ENCODE measurements at places on chromosomes 12 and 14.
A peak's percentile ranks its signal among the peaks of the same experiment; 100 is the strongest.

- peaks cover 16% of the 10 kb centered on the region for H3K4me1 ChIP-seq
- DNase-seq = no peak
- peaks cover 3% of the 10 kb centered on the region for H3K27me3 ChIP-seq
Observed at GRCh38 chr12:57042695-57043094, 7.2 kb downstream of the MYO1A start.

DNA sequence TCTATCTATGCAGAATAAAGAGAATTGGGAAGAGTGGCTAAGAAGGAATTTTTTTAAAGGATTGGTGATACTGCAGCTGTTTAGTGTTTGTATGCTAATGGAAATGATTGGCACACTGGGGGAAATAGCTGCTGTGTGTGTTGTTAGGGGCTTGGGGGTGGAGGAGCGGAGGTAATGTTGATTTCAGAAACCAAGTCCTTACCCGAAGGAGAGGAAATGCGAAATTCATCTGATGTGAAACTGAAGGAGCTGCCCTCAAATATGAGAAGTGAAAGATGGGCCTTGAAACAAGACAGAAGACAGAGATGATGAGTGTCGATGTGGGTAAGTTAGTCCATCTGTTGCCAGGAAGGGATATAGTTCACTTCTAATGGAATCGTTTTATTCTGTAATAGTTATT, 21.2 kb upstream of the RNASE12 start:
- no peaks in the 10 kb centered on the region for H3K27me3 ChIP-seq
- no peaks in the 10 kb centered on the region for H3K36me3 ChIP-seq
- H3K4me1 ChIP-seq = peaks cover 4% of the 10 kb centered on the region
- DNase-seq = no peak
- H3K4me3 ChIP-seq = no peak overlapping the region
- no peak overlapping the region for H3K27ac ChIP-seq

DNA sequence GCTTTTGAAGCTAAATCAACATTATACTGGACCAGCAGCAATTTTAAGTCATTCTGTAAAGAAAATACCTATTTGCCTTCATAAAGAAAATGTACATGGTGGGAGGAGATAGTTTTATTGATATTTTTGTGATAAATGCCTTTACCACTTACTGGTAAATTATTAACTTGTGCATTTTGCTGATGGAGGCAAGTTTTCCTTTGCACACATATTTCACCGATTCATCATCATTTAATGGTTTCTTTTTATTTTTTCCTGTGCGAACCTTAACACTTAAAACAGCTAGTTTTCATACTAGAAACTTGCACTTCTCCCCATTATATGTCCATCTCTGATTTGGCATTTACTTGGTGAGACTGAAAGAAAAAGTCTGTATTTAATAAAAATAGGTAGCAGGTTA, 239.3 kb downstream of the TRHDE start:
- H3K36me3 ChIP-seq = no peaks in the 10 kb centered on the region
- H3K4me1 ChIP-seq = no peaks in the 10 kb centered on the region
- no peak overlapping the region for H3K4me3 ChIP-seq
- no peaks in the 10 kb centered on the region for H3K27me3 ChIP-seq

- H3K4me3 ChIP-seq = no peak overlapping the region
- H3K4me1 ChIP-seq = peaks cover 25% of the 10 kb centered on the region
- H3K36me3 ChIP-seq = peaks cover 20% of the 10 kb centered on the region
- H3K27ac ChIP-seq = peak overlapping the region; percentile 50
- no peak for DNase-seq
Observed at GRCh38 chr14:24185741-24186140, 2.9 kb downstream of the IPO4 start.

- H3K4me1 ChIP-seq = no peaks in the 10 kb centered on the region
- H3K27ac ChIP-seq = no peak overlapping the region
- no peak overlapping the region for H3K4me3 ChIP-seq
- no peak for DNase-seq
- no peaks in the 10 kb centered on the region for H3K36me3 ChIP-seq
Observed at GRCh38 chr12:129615001-129615400, 288.8 kb downstream of the TMEM132D start.

DNA sequence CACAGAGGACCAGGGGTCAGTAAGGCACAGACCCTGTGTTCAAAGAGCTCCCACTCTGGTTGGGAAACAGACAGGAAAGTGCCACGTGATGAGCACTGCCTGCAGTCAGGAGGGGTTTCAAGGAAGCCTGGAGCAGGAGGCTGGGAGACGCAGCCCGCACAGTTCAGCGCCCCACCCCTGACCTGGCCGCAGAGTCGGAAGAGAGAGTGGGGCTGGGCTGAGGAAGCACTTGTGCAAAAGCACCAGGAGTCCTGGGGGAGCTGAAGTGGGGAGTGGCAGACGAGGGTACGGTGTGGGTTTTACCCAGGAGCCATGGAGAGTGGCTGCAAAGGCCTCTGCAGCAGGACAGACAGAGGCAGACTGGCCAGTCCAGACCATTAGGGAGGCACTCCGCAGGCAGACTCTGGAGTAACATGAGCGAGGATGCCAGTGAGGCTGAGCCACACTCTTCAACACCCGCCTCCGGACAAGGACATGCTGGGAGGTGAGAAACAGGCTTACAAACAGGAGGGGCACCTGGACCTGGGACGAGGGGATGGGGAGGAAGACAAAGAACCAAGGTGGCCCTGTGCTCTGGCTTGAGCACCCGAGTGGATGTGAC, 85.7 kb upstream of the GPR68 start:
- no peak for DNase-seq
- peaks cover 89% of the 10 kb centered on the region for H3K4me1 ChIP-seq
- H3K36me3 ChIP-seq = peaks cover 36% of the 10 kb centered on the region

GRCh38 chr14:36215217-36215598, 38.7 kb upstream of the PTCSC3 start:
- no peaks in the 10 kb centered on the region for H3K36me3 ChIP-seq
- peaks cover 7% of the 10 kb centered on the region for H3K4me1 ChIP-seq
- H3K4me3 ChIP-seq = no peak overlapping the region
- H3K27me3 ChIP-seq = peaks cover 46% of the 10 kb centered on the region
- DNase-seq = no peak

DNA sequence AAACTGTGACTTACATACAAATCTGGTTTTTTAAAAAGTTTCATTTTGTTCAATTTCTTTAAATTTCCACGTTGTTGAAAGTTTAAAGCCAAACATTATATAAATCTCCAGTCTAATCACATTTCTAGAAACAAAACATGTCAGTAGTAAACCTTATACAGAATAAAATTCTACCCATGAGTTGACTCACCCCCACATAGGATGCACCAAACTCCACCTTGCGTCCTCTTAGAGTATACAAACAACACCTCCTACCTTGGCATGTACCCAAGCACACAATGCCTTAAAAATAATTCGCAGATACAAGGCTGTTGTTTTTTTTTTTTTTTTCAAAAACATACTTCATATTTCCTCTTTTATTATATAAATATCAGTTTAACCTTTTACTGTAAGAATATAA, 3.3 kb downstream of the FBXL14 start:
- H3K4me3 ChIP-seq = peak overlapping the region; percentile 79
- H3K27ac ChIP-seq = peak overlapping the region; percentile 69
- H3K4me1 ChIP-seq = peaks cover 52% of the 10 kb centered on the region
- peaks cover 25% of the 10 kb centered on the region for H3K36me3 ChIP-seq
- H3K27me3 ChIP-seq = no peaks in the 10 kb centered on the region
- no peak for DNase-seq

DNA sequence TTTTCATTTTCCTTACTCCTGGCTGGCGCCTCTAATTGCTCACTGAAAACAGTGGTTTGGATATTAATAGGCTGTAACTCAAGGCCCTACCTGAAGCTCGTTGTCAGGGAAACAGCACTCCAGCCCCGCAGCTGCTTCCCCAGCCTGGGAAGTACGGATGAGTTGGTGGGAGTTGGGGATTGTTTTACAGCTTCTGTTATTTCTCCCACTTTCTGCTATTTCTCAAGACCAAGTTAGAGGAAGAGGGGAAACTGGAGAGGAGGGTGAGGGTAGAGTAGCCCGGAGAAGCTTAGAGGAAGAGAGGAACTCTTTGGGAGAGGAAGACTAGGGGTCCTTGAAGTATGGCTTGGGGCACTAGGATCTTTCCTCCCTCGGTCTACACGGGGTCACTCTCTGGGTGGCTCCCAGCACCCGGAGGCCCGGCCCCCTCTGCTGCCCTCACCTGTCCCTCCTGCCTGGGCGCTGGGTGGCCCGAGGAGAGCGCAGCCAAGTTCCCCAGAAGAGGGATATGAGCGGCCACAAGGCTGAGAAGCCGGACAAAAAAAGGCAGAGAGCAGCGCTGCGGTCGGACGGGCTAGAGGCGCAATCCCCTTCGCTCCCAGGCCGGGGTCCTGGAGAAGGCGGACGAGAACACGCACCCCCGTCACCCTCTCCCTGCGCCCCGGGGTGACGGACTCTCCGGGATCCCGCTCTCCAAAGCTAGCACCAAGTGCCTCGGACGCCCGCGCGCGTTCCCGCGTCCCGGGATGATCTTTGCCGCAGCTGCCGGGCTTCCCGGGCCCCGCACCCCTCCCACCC, 671 bp downstream of the SPTB start:
- peaks cover 5% of the 10 kb centered on the region for H3K4me1 ChIP-seq
- H3K27me3 ChIP-seq = peaks cover 51% of the 10 kb centered on the region
- H3K36me3 ChIP-seq = no peaks in the 10 kb centered on the region
- DNase-seq = no peak
- no peak overlapping the region for H3K27ac ChIP-seq

GRCh38 chr14:54902143-54902520, 494 bp downstream of the GCH1 start:
- H3K36me3 ChIP-seq = peaks cover 17% of the 10 kb centered on the region
- H3K27ac ChIP-seq = peak overlapping the region; percentile 84
- peak; percentile 87 for DNase-seq
- H3K4me1 ChIP-seq = peaks cover 18% of the 10 kb centered on the region
- H3K4me3 ChIP-seq = peak overlapping the region; percentile 88

DNA sequence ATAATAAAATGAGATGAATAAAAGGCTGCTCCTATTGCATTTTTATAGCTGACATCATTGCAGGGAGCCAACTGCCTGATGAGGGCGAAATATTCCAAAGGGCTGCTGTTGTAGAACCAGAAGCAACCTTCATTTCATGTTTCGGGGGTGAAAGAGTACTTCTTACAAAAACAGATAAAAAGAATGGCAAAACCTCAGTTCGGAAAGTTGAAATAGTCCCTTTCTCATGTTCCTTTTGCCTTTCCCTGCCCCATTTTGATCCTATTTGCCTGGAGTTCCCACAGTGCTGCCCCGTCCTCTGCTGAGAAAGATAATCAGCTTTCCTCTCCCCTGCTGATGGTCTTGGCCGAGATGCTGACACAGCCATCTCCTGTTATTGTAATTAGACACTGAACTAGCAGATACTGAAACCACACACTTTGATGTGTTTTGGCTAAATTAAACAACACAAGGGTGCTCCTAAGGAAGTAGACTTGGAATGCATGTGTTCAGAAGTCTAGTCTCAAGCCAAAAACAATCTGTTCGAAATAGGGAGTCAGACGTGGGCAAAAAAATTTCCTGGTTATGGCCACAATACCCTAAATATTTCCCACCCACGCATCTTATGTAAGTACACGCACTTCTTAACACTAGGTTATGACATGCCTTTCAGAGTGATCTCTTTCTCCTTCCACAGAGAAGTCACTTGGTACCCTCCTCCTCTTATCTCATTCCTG, 117.2 kb downstream of the PPM1H start:
- peaks cover 11% of the 10 kb centered on the region for H3K4me1 ChIP-seq
- H3K4me3 ChIP-seq = no peak overlapping the region
- peaks cover 32% of the 10 kb centered on the region for H3K27me3 ChIP-seq
- H3K27ac ChIP-seq = no peak overlapping the region

- DNase-seq = no peak
- no peak overlapping the region for H3K27ac ChIP-seq
- H3K4me3 ChIP-seq = no peak overlapping the region
- no peaks in the 10 kb centered on the region for H3K4me1 ChIP-seq
Observed at GRCh38 chr14:93527203-93527607, 96.5 kb downstream of the UNC79 start.

DNA sequence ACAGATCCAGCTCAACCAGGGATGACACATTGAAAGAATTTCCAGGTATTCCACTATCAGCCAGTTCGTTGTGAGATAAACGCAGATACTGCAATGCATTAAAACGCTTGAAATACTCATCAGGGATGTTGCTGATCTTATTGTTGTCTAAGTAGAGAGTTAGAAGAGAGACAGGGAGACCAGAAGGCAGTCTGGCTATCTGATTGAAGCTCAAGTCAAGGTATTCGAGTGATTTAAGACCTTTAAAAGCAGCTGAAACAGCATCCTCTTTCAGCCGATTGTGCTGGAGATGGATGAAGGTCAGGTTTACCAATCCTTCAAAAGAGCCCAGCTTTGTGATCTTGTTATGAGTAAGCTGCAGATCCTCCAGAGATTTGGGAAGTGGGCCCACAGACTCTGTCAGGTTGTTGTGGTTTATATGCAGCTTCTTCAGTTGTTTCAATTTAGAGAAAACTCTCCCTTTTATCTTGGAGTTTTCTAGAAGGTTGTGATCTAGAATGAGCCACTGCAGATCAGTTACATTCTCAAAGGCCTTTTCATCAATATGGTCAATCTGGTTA, 3.0 kb downstream of the LUM start:
- H3K27ac ChIP-seq = no peak overlapping the region
- H3K4me1 ChIP-seq = no peaks in the 10 kb centered on the region
- H3K36me3 ChIP-seq = no peaks in the 10 kb centered on the region
- no peak overlapping the region for H3K4me3 ChIP-seq
- peaks cover 10% of the 10 kb centered on the region for H3K27me3 ChIP-seq
- no peak for DNase-seq

GRCh38 chr12:128268379-128268995, 1.5 kb downstream of the TMEM132C start:
- H3K4me3 ChIP-seq = no peak overlapping the region
- DNase-seq = no peak
- peaks cover 66% of the 10 kb centered on the region for H3K27me3 ChIP-seq
- H3K27ac ChIP-seq = no peak overlapping the region
- no peaks in the 10 kb centered on the region for H3K36me3 ChIP-seq

GRCh38 chr14:31188744-31189143, 18.8 kb downstream of the HECTD1 start:
- DNase-seq = no peak
- H3K27ac ChIP-seq = no peak overlapping the region
- H3K36me3 ChIP-seq = peaks cover 31% of the 10 kb centered on the region
- no peaks in the 10 kb centered on the region for H3K27me3 ChIP-seq
- peaks cover 19% of the 10 kb centered on the region for H3K4me1 ChIP-seq

DNA sequence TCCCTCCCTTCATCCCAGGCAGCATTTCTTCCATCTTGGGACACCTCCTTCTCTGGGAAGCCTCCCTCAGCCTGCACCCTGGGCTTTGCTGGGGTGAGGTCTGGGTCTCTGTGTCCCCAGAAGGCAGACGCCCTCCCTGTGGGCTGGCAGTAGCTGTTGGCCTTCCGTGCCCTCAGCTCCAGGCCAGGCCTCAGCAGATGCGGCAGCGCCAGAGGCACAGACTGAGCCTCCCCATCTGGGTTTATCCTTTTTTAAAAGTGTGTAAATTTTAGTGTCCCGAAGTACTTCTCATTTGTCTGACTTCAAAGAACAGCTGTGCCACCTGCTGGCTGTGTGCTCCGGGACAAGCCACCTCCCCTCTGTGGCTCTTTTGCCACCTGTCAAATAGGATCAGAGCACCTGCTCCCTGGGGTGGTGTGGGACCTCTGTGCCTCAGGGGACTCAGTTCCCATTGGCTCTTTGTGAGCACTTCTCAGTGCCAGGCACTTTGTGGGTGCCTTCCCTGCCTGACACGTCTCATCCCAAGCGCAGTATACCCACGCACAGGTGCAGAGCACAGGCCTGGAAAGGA, 11.1 kb downstream of the EXOC3L4 start:
- no peak overlapping the region for H3K27ac ChIP-seq
- DNase-seq = no peak
- H3K36me3 ChIP-seq = no peaks in the 10 kb centered on the region
- H3K4me3 ChIP-seq = no peak overlapping the region

- peak overlapping the region; percentile 96 for H3K4me3 ChIP-seq
- H3K27ac ChIP-seq = peak overlapping the region; percentile 98
- H3K27me3 ChIP-seq = no peaks in the 10 kb centered on the region
- peaks cover 5% of the 10 kb centered on the region for H3K36me3 ChIP-seq
Observed at GRCh38 chr14:23006544-23007419, 3.2 kb downstream of the C14orf93 start.

All from activated naive CD8-positive, alpha-beta T cell treated with anti-CD3 and anti-CD28 coated beads for 36 hours (primary cell).